SJCRH30 (cell line): ENCODE measurements at places on chromosomes 5 and 9.
A peak's percentile ranks its signal among the peaks of the same experiment; 100 is the strongest.

DNA sequence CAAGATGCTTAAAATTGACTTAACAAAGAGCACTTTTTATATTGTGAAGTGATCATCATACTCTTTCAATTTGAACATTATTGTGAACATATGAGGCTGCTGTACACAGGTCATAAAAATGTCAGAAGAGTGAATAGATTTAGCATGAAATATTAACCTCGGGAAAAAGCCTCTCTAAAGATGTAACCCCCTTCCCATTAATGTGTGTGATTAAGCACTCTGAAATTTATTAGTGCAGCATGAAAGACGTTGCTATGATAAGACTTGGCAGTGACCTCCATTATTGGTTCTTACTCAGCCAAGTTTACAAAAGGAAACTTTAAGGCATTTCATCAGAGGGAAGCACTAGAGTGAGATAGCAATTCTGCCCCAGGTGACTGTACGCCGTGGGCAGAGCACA lies 326.5 kb downstream of the NTRK2 start:
- H3K4me1 ChIP-seq = no peaks in the 10 kb centered on the region
- no peak overlapping the region for H3K4me3 ChIP-seq
- no peak for DNase-seq
- no peaks in the 10 kb centered on the region for H3K36me3 ChIP-seq
- H3K27me3 ChIP-seq = peaks cover 13% of the 10 kb centered on the region

GRCh38 chr5:171418316-171418981 lies 998 bp upstream of the FGF18 start:
- H3K27me3 ChIP-seq = no peaks in the 10 kb centered on the region
- DNase-seq = peak; percentile 36
- no peaks in the 10 kb centered on the region for H3K4me1 ChIP-seq
- no peak overlapping the region for H3K27ac ChIP-seq
- H3K4me3 ChIP-seq = no peak overlapping the region

DNA sequence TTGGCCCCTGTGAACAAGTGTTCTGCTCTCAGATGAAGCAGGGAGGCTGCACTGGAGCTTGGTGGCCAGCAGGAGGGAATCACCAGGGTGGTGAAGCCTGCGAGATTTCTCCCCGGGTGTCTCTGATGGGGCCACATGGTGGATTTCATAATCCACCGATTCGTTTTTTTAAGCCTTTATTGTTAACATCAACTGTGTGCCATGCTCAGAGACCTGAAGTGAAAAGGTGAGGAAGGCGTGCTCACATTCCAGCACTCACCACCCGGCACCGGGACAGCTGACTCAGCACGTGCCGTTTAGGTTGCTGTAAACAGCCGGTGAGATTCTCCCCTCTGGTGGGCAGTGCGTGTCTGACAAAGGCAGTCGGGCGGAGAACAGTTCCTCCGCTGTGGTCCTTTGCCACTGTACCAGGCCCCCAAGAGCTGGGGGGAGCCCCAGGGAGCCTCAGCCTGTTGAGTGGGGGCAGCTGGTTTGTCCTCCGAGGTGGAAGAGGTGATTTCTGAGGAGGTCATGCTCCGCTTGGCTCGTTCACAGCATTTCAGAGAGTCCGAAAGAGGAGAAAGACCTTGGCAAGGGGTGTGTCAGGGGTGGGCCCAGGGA lies 12.7 kb upstream of the AHRR start:
- H3K4me3 ChIP-seq = no peak overlapping the region
- H3K4me1 ChIP-seq = no peaks in the 10 kb centered on the region
- no peak overlapping the region for H3K27ac ChIP-seq

GRCh38 chr5:116084287-116084691 lies 536 bp upstream of the COMMD10 start:
- peaks cover 8% of the 10 kb centered on the region; the same call in 1 of the 2 replicates for H3K36me3 ChIP-seq
- no peaks in the 10 kb centered on the region for H3K4me1 ChIP-seq
- no peaks in the 10 kb centered on the region for H3K27me3 ChIP-seq
- H3K4me3 ChIP-seq = peak overlapping the region; percentile 87

DNA sequence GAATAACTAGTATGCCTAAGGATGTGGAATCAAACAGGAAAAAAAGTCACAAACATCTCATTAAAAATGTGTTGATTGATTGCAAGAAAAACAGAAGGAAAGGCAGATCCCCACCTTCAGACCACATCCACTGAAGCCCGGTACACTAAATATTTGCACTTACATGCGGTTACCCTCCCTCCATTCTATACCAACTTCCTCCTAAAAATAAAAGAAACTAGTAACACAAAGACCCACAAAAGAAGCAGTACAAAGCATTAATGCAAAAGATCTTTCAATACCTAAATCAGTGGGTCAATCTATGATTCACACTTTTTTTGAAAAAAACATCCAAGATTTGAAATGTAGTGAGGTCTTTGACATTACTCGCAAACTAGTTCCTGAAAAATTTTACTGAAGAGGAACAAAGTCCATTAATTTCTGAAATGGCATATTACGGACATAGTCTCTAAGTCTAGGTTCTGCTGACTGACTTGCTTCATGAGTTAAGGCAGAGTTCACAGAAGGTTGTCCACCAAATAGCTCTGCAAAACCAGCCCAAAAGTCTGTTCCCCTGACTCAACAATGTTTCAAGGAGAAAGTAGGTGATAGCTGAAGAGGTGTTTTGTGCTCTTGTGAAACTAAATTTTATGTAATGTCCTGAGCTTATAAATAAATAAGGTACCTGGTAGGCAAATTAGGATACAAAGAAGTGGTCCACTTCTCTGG lies 100.7 kb downstream of the PAM start:
- H3K4me1 ChIP-seq = no peaks in the 10 kb centered on the region
- H3K4me3 ChIP-seq = no peak overlapping the region
- no peaks in the 10 kb centered on the region for H3K27me3 ChIP-seq
- H3K27ac ChIP-seq = no peak overlapping the region
- no peak for DNase-seq
- H3K36me3 ChIP-seq = no peaks in the 10 kb centered on the region

GRCh38 chr5:15752663-15753285 lies 252.8 kb downstream of the FBXL7 start:
- H3K27me3 ChIP-seq = no peaks in the 10 kb centered on the region
- DNase-seq = peak; percentile 79
- no peaks in the 10 kb centered on the region for H3K36me3 ChIP-seq
- H3K27ac ChIP-seq = no peak overlapping the region
- H3K4me1 ChIP-seq = no peaks in the 10 kb centered on the region
- peak overlapping the region; percentile 43 for H3K4me3 ChIP-seq

DNA sequence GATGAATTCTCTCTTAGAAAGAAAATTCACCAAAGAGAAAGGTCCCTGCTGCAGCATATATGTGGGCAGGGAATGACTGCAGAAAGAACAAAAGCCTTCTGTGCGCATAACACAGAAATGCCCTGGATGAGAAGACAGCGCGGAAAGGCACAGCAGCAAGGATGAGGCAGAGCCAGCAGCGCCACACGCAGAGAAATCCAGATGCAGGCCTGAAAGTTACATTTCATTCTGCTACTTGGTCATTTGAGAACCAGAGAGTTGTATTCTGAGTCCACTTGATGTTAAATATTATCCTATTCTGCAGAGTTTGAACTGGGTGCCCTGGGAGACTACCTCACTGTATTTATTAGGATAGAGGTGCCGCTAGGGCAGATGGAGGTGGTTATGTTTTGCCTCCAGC lies 68.5 kb downstream of the GLDC start:
- no peaks in the 10 kb centered on the region for H3K36me3 ChIP-seq
- H3K4me3 ChIP-seq = no peak overlapping the region
- DNase-seq = no peak
- H3K4me1 ChIP-seq = no peaks in the 10 kb centered on the region
- no peak overlapping the region for H3K27ac ChIP-seq

DNA sequence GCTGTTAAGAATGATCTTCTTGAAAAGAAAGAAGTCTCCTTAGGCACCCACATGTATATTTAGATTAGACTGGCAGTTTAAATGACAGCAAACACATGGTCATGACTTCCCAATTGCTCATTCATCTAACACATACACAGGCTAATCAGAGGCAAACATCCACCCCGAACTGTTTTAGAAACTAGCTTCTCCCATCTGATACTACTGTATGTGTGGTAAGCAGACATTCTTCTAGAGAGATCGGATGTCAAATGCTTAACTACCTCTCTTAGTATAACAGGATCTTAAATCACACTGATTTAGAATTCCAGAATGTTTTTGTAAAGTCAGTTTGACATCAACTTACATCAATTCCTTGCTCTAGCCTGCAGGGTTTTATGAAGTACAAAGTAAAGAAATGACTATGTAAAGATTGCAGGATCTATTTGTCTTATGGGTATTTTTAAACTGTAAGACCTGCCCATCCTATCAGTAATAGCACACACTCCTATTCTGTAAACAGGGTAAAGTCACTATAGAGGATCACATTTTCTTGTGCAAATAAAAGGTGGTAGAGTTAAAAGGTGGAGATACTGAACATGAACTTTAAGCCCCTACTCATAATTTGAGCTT lies 239.7 kb downstream of the MLLT3 start:
- H3K27ac ChIP-seq = peak overlapping the region; percentile 2; the same call in 1 of the 2 replicates
- H3K36me3 ChIP-seq = no peaks in the 10 kb centered on the region
- peaks cover 25% of the 10 kb centered on the region for H3K4me1 ChIP-seq
- no peak overlapping the region for H3K4me3 ChIP-seq

GRCh38 chr9:91037511-91038482 lies 236.2 kb downstream of the SYK start:
- DNase-seq = peak; percentile 15
- H3K27me3 ChIP-seq = peaks cover 13% of the 10 kb centered on the region
- H3K36me3 ChIP-seq = no peaks in the 10 kb centered on the region

DNA sequence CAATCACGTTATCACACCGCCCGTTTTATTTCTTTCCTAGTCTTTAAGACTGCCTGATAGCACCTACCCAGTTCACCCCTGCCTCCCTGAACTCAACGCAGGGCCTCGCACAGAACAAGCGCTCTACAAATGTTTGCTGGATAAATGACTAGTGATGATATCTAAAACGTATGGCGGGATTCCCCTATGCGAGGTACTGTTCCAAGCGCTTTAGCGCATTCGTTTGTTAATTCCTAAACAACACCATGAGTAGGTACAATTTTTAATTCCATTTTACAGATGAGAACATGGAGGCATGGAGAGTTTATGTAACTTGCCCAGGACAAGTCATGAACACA lies 6.6 kb downstream of the POU4F3 start:
- H3K27me3 ChIP-seq = no peaks in the 10 kb centered on the region; the same call in none of the 2 replicates
- no peak for DNase-seq
- H3K36me3 ChIP-seq = no peaks in the 10 kb centered on the region
- H3K27ac ChIP-seq = no peak overlapping the region
- H3K4me1 ChIP-seq = no peaks in the 10 kb centered on the region
- no peak overlapping the region for H3K4me3 ChIP-seq

- H3K27me3 ChIP-seq = no peaks in the 10 kb centered on the region
- H3K36me3 ChIP-seq = peaks cover 24% of the 10 kb centered on the region
- DNase-seq = peak; percentile 14
- H3K4me1 ChIP-seq = no peaks in the 10 kb centered on the region
- no peak overlapping the region for H3K4me3 ChIP-seq
Observed at GRCh38 chr5:33877449-33877848, 14.3 kb downstream of the ADAMTS12 start.

- H3K4me3 ChIP-seq = no peak overlapping the region
- no peak overlapping the region for H3K27ac ChIP-seq
- DNase-seq = no peak
- H3K4me1 ChIP-seq = peaks cover 21% of the 10 kb centered on the region
- H3K36me3 ChIP-seq = no peaks in the 10 kb centered on the region
Observed at GRCh38 chr5:77981820-77982219, 205.7 kb upstream of the TBCA start.

GRCh38 chr5:18772475-18772874 lies 1138.2 kb downstream of the TAF11L14 start:
- H3K36me3 ChIP-seq = no peaks in the 10 kb centered on the region
- H3K4me1 ChIP-seq = no peaks in the 10 kb centered on the region
- no peak for DNase-seq
- no peak overlapping the region for H3K27ac ChIP-seq

DNA sequence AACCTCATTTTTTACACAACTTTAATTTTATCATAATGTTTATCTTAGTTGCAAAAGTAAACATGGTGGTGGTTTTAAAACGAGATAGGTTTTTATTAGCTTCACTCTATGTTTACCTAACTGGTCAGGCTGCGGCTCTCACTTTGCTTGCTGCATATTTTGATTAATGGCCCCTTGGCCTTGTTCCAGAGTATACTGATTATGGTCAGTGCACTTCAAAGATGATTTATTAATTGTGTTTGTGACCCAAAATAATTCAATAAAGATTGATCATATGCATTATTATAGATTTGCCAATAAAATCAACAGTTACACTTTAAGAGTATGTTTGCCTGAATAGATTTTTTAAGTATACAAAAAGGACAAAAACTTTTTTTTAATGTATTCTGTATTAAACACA lies 188.0 kb downstream of the XRCC4 start:
- no peaks in the 10 kb centered on the region for H3K27me3 ChIP-seq
- 0 out of 2 replicates have a peak, but pooled peaks cover 6% of the 10 kb centered on the region for H3K4me1 ChIP-seq
- DNase-seq = peak; percentile 20
- no peaks in the 10 kb centered on the region for H3K36me3 ChIP-seq
- no peak overlapping the region for H3K27ac ChIP-seq
- H3K4me3 ChIP-seq = no peak overlapping the region

DNA sequence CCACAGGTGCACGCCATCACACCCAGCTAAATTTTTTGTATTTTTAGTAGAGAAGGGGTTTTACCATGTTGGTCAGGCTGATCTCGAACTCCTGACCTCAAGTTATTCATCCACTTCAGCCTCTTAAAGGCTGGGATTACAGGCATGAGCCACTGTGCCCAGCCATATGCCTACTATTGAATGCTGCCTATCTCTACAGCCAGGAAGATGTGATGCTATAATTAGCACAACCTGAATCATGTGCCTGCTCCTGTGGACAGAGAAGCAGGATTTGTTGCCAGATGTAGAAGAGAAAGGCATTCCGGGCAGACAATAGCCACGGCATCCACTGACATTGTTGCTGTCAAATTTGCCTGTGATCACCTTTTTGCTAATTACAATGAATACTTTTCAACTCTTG lies 24.4 kb upstream of the MLLT3 start:
- no peaks in the 10 kb centered on the region for H3K4me1 ChIP-seq
- no peak overlapping the region for H3K4me3 ChIP-seq
- no peak for DNase-seq
- no peaks in the 10 kb centered on the region for H3K36me3 ChIP-seq
- H3K27me3 ChIP-seq = no peaks in the 10 kb centered on the region

GRCh38 chr9:36764364-36765076 lies 191.8 kb downstream of the MELK start:
- no peak overlapping the region for H3K4me3 ChIP-seq
- DNase-seq = no peak
- no peaks in the 10 kb centered on the region for H3K36me3 ChIP-seq

- H3K36me3 ChIP-seq = no peaks in the 10 kb centered on the region; the same call in 1 of the 2 replicates
- H3K27ac ChIP-seq = no peak overlapping the region
- H3K27me3 ChIP-seq = no peaks in the 10 kb centered on the region
Observed at GRCh38 chr5:73322437-73323076, 126.0 kb downstream of the FOXD1 start.

DNA sequence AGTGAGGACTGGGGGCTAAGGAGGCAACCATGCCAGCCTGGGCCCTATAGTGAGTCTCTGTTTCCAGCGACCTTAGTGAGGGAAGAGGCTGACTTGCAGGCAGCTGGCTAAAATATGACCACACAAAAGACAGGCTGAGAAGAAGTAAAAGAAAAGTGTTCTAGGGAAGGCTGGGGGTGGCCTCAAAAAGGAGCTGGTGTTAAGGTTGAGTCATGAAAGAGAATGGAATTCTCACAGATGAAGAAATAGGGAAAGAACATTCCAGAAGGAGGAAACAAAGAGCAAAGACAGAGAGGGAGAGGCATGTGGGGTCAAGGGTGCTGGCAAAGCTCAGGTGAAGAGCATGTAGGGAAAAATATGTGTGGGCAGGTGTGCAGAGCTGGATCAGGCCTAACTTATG lies 302.7 kb upstream of the RFX3 start:
- H3K27me3 ChIP-seq = no peaks in the 10 kb centered on the region
- no peaks in the 10 kb centered on the region for H3K36me3 ChIP-seq
- H3K27ac ChIP-seq = no peak overlapping the region
- no peak for DNase-seq
- H3K4me3 ChIP-seq = no peak overlapping the region
- no peaks in the 10 kb centered on the region for H3K4me1 ChIP-seq
